ENCODE measurements at places on chromosomes 2 and 18.

DNA sequence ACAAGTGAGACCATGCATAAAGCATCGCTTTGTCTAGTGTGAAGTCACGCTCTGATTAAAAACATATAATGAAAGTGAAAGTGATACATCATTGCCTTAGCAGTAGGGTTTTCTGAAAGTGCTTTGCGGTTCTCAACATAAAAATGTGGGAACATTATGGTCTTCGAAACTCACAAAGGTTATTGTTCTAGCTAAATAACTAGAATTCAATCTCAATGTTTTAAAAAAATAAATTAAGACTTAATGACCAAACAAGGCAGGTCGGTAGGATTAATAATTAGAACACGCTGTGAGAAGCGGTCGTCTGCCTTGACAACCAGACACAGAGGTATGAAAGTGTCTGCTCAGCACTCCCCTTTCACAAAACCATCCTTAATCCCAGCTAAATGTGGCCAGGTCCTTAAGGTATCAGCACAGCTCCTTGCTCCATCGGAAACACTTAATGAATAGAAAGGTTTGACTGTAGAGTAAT, 42.2 kb downstream of the KLHL14 start:
- peak; percentile 66 for DNase-seq

DNA sequence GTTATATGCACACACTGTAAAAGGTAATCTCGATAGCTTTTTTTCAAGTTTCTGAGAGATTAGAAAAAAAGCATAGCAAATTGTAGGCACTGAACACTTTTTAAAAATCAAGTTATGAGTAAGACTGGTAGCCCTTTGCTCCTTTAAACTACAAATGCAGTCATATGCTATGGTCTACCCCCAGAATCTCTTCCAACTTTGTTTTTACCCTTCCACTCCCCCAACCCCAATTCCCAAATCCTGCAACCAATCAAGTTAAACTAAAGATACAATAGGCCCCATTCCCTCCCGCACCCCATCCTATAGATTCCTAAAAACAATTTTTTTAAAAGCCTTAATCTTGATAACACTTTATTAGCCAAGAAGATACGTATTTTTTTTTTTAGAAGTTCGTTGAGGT, 752 bp upstream of the BAZ2B start:
- no peak for DNase-seq

DNA sequence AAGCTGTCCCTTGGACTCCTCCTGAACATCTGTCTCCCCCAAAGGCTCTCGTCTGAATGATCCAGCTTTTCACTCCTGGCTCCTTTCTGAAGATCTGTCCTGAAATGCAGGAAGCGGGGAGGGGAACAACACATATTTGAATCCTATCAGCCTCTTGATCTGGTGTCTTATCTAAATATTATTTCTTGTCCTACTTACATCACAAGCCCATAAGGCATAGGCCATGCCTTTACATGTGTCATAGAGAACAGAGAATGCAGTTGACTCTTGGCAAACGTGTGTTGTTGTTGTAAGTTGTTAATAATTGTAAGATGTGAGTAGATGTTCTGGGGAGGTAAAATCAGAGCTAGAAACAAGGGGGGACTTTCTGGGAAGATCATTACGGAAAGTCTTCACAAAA, 57.4 kb downstream of the GATA6 start:
- no peak for DNase-seq

DNA sequence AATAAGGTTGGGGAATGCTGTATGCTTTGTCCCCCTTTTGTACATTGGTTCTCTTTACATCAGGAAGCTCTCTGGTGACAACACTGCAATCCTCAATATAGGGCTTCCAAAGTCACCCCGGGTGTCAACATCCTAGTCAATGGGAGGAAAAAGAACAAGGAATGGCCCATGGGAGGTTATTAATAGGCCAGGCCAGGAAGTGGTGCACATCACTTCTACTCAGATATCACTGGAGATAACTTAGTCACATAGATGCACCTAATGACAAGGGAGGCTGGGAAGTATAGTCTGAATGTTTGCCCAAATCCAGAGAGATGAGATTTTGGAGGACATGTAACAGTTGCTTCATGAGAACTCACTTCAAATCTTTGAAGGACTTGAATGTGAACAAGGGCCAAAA, 274.7 kb downstream of the DYSF start:
- DNase-seq, result no peak

GRCh38 chr2:95013726-95014125, 11.8 kb upstream of the MAL start:
- no peak for DNase-seq

DNA sequence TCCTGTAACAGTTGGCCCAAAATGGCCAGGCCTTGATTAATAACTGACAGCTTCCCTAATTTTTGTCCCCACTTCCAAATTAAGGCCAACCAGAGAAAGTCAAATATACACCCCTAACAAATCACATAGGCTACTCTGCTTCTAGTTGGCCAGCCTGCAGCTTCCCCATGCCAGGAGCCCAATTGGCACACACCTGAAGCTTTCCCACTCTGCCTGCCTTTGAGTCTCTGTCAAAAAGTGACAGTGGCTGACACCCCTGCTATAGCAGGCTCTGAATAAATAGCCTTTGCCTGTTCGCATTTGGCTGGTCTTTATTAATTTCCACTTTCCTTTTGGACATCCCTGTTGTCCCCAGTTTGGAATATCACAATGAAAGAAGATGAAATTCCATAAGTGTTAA, 256.6 kb upstream of the NCKAP5 start:
- DNase-seq, result no peak

DNA sequence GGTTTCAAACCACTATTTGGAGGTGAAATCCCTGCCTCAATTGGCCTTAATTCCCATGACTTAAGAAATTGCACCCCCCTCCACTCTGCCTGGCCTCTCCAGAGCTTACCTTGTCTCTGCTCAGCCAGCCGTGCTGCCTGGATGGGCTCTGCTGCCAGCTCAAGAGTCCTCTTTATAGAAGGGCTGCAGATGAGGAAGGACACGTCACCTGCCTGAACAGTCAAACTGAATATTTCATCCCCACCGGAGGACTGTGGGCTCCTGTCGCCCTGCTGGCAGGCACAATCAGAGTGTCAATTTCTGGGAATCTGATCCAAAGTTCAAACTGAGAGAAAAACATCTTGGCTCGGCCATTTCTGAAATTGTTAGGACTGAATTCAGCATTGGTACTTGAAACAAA, at the start of gene OTOS:
TSS of gene OTOS (minus strand) at position 148 of the 400 bp plus-strand sequence. CDS start 332 bp downstream, outside the sequence.
- no peak for DNase-seq

DNA sequence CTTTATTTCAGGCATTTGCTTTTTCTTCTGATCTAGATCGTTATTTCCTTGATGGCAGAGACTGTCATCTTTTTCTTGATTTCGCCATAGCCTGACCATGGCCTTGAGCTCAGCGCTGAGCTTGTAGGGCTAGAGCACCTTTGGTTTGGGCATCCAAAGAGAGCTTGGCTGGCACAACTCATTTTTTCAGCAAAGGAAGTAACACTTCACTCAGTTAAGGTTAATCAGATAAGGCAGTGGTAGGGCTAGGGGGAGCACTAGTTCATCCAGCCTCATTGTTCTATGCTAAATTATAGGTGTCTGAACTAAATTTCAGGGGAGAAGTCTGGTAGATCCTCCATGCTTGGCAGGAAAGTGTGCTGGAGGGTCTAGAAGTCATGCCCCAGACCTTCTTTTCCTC, 125.0 kb downstream of the SETBP1 start:
- DNase-seq, result no peak

All from NCI-H1417 treated with DMSO at 0.1 percent for 48 hours (cell line).